Cardiac ventricle fibroblast (primary cell): ENCODE measurements at places on chromosomes 1 and 21. TPM values are rescaled to one million over a fixed set of nuclear protein-coding genes. Genes with fewer than 3 reads are reported as not detected.

The TTC13 gene
- 3.2 and 6.5 TPM in 2 replicates for total RNA-seq

The F3 gene
- total RNA-seq = 22.3 and 39.2 TPM in 2 replicates

The ZNF684 gene
- 1.2 and 1.5 TPM in 2 replicates for total RNA-seq

The ATP6V1G3 gene
- total RNA-seq = not detected in 2 replicates

The FAM177B gene
- not detected in 2 replicates for total RNA-seq

The HCRTR1 gene
- not detected in 2 replicates for total RNA-seq

The KHDC4 gene
- total RNA-seq = 17.2 and 24.5 TPM in 2 replicates

The CYP4Z1 gene
- total RNA-seq = 0.10 TPM in 1 of 2 replicates, not detected in the other

The OR10J1 gene
- total RNA-seq = not detected in 2 replicates

The CHI3L2 gene
- total RNA-seq = 86.1 and 90.7 TPM in 2 replicates

The OR10Z1 gene
- not detected in 2 replicates for total RNA-seq

The WLS gene
- 74.7 and 88.2 TPM in 2 replicates for total RNA-seq

The RPS27 gene
- total RNA-seq = 1,536 and 1,696 TPM in 2 replicates

The TNN gene
- total RNA-seq = not detected in 2 replicates

The RPE65 gene
- not detected in 2 replicates for total RNA-seq

The FCAMR gene
- not detected in 2 replicates for total RNA-seq

The ZSCAN20 gene
- 9.1 and 13.4 TPM in 2 replicates for total RNA-seq

The SWT1 gene
- total RNA-seq = 3.1 and 4.3 TPM in 2 replicates

The CCT3 gene
- total RNA-seq = 189 and 190 TPM in 2 replicates

The CFHR4 gene
- total RNA-seq = not detected in 2 replicates

The C1orf116 gene
- not detected in 2 replicates for total RNA-seq

The OVAAL gene
- total RNA-seq = not detected in 2 replicates

The PGLYRP3 gene
- total RNA-seq = not detected in 2 replicates

The TRMT1L gene
- 24.6 and 25.5 TPM in 2 replicates for total RNA-seq

The PRRX1 gene
- total RNA-seq = 113 and 143 TPM in 2 replicates

The BGLAP gene
- 0.59 TPM in 1 of 2 replicates, not detected in the other for total RNA-seq

The LMX1A gene
- not detected in 2 replicates for total RNA-seq

The CFAP45 gene
- not detected in 2 replicates for total RNA-seq

The SYT14 gene
- total RNA-seq = 0.05 and 0.19 TPM in 2 replicates

The TRIM67 gene
- 0.06 and 0.15 TPM in 2 replicates for total RNA-seq

The ARPC5 gene
- 75.8 and 90.8 TPM in 2 replicates for total RNA-seq

The PPFIA4 gene
- total RNA-seq = 4.2 and 10.1 TPM in 2 replicates

The CYP4A11 gene
- 0.19 TPM in 1 of 2 replicates, not detected in the other for total RNA-seq

The TSTD1 gene
- 14.5 and 21.0 TPM in 2 replicates for total RNA-seq

The CYP4A22 gene
- 0.15 TPM in 1 of 2 replicates, not detected in the other for total RNA-seq

The APCS gene
- not detected in 2 replicates for total RNA-seq

The MFAP2 gene
- total RNA-seq = 85.2 and 88.5 TPM in 2 replicates

The C1orf94 gene
- not detected in 2 replicates for total RNA-seq

The LMOD1 gene
- 5.3 and 5.7 TPM in 2 replicates for total RNA-seq

The SETSIP gene
- not detected in 2 replicates for total RNA-seq

The CELA2B gene
- total RNA-seq = not detected in 2 replicates

The CD1D gene
- total RNA-seq = 1.2 and 1.3 TPM in 2 replicates

The TFAP2E gene
- total RNA-seq = not detected in 2 replicates

The UBE2Q1 gene
- total RNA-seq = 22.6 and 27.0 TPM in 2 replicates

The LDLRAD1 gene
- not detected in 2 replicates for total RNA-seq

The C1orf74 gene
- total RNA-seq = 0.93 and 1.1 TPM in 2 replicates

The ROR1 gene
- 14.2 and 15.4 TPM in 2 replicates for total RNA-seq

The PTCH2 gene
- total RNA-seq = 0.10 and 1.5 TPM in 2 replicates

The RHBDL2 gene
- total RNA-seq = not detected in 2 replicates

The RASSF5 gene
- 4.2 and 8.2 TPM in 2 replicates for total RNA-seq

The CHIA gene
- total RNA-seq = not detected in 2 replicates

The PLEKHA6 gene
- total RNA-seq = 4.0 and 4.6 TPM in 2 replicates
